ENCODE measurements at places on chromosomes 5 and 9.

- no peak for DNase-seq
These were observed 10.3 kb upstream of the ANKHD1 start for GRCh38 chr5:140391312-140391711.

GRCh38 chr5:38290028-38290653 lies 31.8 kb downstream of the EGFLAM start:
- DNase-seq, result no peak

GRCh38 chr9:90801241-90801972 lies at the start of gene SYK:
TSS of gene SYK (plus strand) at chr9:90801819. CDS start at chr9:90843899, 42,080 bp downstream.
- no peak for DNase-seq

DNA sequence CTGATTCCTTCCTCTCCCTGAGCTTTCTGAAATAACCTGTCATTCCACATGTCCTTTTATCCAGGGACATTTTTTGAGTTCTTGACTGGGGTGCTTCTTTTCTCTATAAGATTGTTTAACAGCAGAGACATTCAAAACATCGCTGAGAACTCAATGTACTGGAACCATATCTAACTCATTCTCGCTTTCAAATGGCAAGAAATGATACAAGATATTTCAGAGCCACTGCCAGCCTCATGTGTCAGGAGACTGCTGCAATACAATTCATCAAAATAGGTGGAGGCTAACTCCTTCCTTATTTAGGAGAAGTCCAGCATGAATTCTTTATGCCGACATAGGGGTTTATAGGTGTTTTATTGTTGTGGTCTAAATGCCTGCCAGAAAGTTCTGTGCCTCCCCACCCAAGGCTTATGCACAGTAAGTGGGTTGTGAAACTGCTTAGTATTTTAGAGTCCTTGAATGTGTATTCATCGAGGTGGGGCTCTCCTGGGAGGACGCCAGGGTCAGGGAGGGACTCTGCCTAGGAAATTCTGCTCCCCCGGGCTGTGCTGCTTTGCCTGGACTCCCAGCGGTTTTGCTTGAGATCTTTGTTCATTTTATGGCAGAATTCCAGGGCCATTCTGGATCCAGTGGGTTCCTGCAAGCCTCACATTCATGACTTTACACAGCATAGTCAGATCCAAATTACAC lies 53.9 kb downstream of the ZNF474 start:
- no peak for DNase-seq

- no peak for DNase-seq
These were observed 1.8 kb downstream of the DND1 start for GRCh38 chr5:140671472-140672125.

DNA sequence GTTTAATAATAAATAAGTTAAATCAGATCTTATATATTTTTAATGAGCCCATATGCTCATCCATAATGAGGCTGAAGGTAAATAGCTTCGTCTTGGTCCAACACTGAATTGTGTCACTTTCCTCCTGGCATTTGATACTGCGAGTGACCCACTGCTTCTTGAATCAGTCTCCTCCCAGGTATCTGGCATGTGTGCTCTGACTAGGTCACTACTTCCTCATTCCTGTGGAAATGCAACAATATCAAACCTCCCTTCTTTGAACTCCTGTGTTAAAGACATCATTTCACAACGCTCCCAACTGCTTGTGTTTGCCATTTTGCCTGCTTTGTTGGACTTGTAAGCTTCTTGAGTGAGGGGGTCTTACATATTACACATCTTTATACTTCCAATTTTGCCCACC lies 157.7 kb downstream of the SLC24A2 start:
- no peak for DNase-seq

GRCh38 chr9:129952337-129952736 lies 90.7 kb downstream of the FNBP1 start:
- no peak for DNase-seq
